ENCODE measurements at places on chromosomes 7 and 10.

DNA sequence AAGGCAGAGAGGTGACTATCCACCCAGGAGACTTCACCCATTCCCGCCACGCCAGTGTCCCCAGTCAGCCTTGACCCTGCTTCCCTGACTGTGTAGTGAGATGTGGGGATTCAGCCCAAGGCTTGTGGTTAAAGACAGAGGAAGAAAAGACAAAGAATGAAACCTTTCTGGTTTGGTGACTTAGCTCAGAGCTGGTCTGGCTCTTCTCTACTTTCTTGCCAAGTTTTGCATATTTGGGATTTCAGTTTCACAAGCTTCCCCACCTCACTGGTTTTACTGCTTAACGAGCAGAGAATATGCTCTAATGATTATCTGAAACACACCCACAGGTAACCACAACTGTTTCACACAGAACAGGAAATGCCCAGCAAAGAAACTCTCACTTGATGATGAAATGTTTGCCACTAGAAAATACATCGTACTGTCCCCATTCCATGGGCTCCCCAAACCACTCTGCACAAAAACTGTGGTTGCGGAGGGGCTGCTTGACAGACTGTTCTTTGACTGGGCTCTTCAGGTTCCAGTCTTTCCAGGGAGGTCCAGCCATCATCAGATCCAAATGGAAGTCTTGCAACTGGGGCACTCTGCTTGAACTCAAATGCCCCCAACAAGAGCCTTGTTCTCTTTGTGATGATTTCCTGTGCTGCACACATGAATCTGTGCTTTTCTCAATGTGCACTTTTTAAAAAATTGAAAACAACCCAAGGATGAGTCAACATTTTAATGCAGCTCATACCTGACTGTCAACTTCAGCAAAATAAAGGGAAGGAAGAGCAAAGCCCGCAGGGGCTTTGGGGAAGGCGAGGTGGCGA, 95.5 kb downstream of the CTBP2 start:
- no peak for DNase-seq

GRCh38 chr10:62072901-62073300, 171.4 kb downstream of the ARID5B start:
- no peak for DNase-seq

DNA sequence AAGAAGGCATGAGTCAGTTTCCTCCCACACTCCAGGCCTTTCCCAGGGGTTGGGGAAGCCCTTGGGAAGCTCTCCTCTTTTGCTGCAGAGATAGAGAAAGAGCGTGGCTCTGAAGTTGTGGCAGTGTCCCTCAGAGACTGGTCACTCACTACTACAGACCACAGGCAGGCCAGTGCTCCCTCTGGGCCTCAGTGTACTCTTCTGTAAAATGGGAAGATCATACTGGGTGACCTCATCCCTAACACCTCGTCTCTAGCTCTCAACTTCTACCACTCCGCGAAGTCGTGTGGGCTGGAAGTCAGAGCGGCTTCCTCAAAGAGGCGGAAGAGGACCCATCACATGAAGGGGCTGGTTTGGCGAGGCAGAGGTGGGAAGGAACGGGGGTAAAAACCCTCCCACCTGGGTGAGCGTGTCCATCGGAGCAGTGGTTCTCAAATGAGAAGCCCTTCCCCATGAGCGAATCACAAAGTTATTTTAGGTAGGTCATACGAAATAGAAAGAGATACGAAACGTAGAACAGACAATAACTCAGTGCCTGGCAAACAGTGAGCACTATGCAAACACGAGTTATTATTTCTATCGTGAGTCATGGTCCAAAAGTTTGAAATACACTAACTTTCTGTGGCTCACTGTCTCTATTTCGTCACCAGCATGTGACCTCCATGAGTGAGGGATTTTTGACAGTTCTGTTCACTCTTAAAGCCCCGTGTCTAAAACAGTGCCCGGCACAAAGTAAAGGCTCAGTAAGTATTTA, 32.7 kb downstream of the PRKAG2 start:
- no peak for DNase-seq

- no peak for DNase-seq
These were observed 230.8 kb upstream of the GHITM start for GRCh38 chr10:83908506-83908905.

DNA sequence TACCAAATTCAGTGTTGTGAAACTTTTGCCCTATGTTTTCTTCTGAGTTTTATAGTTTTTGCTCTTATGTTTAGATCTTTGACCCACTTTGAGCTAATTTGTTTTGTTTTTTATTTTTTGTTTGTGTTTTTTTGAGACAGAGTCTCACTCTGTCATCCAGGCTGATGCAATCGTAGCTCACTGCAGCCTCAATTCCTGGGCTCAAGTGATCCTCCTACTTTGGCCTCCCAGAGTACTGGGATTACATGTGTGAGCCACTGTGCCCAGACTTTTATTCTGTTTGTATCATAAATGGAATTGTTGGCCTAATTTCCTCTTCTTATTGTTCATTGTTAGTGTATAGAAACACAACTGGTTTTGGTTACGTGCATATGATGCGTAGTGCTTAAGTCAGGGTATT, 43.2 kb upstream of the ZMIZ2 start:
- DNase-seq = no peak

DNA sequence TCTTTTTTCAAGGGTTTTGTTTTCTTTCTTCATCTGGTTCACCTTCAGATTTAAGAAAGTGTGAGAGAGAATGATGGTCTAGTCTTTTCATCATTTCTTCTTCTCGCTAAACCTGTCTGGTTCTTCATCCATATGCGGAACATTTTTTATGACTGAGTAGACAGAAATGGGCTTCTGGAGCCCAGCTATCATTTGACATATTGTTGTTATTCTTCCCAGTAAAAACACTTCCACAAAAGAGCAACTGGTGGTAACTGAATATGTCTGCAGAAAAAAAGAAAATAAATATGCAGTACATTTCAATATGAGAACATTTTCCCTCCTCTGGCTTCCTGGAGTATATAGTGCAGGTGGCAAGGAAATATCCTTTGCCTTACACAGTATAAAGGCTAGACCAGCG, 209.5 kb downstream of the JCAD start:
- DNase-seq = no peak

DNA sequence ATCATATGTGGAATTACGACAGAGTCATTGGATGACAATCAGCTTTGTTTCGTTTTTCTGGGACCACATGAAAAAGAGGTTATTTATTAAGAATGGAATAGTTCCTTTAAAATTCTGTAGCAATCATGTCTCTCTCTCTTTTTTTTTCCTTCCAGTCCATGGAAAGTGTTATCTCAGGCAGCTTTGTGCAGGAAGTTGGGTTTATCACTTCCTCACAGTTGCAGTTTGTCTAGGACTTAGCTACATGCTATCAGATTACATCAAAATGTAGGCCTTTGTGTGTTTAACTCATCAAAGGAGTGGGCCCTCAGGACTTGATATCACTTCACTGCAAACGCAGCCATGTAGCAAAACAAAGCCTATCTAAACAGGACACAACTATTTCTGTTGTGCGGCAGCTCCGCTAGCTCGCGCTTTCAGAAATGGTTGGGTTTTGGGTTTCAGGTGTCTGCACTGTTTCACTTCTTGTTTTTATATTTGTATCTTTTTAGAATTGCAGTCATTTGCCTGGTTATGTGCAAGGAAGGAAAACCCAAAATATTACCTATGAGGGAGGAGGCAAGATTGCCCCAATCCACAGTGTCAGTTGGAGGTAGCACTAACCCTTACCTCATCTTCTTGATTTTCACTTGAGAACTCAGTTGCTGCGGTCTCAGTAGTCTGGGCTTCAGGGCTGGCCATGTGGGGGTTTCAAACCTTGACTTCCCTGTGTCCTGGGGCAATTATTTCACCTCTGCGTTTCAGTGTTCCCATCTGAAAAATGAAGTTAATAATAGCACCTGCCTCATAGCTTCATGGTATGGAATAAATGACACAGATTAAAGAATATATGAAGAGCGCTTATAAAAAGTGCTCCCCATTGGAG, 66.7 kb downstream of the HHEX start:
- peak; percentile 85 for DNase-seq

GRCh38 chr7:112383671-112384417, 66.4 kb upstream of the IFRD1 start:
- DNase-seq = no peak

DNA sequence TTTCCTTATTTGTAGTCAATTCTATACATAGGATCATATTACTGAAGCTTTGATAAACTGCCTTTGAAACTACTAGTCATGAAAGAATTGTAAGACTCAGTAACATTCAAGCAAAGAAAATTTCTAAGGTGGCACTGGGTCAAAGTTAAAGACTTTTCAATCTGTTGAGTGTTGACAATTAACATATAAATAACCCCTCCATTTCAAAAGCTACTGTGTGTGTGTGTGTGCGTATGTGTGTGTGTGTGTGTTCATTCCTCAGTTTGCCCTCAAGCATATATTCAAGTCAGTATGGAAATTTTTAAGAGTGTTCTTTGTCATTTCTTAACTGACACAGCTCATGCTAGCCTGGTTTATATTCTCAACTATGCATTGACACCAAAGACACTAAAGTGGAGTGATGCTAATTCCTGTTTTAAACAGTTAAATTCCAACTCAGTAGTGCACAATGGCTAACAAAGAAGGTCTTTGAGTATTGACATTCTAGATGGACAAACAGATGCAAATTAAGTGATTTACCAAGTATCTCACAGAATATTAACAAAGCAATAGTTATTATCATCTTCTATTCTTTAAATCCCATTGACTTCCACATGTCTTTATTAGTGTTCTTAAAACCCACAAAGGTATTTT, 314.8 kb upstream of the GRM3 start:
- DNase-seq = no peak

- DNase-seq = no peak
These were observed 56.5 kb downstream of the CCDC71L start for GRCh38 chr7:106604303-106604924.

DNA sequence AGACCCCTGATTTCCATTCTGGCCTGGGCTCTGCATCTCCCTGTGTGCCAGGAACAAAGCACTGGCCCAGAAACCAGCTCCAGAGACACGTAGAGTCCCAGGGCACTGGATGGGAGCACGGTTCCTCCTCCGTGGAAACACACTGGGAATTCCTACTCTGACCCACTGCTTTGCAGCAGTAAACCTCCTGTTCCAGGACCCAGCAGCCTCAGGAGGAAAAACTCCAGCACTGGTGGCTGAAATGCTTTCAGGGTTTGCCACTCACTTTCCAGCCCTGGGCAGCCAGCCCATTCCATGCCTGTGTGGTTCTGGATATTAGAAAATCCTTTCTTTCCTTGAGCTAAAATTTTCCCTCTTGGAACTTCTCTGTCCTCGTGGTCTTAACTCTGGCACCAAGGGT, 58.0 kb downstream of the FAM171A1 start:
- no peak for DNase-seq

DNA sequence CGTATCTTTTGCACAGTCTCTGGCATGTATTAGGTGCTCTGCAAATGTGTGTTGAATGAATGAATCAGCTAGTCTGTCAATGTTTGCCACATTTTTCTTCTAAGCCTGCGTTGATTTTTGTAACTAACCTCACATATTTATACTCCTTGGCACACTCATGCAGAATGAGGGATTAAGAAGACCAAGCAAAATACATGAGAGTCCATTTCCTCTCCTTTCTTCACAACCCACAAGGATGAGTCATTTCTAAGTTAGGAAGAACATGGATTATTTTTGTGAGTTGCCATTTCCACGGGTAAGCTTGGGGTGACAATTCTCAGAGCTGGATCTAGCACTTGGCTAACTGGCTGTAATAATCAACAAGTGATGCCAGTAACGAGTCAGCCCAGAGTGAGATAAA, 158.8 kb downstream of the TWIST1 start:
- no peak for DNase-seq

GRCh38 chr10:29553544-29554250, 81.1 kb downstream of the SVIL start:
- no peak for DNase-seq

DNA sequence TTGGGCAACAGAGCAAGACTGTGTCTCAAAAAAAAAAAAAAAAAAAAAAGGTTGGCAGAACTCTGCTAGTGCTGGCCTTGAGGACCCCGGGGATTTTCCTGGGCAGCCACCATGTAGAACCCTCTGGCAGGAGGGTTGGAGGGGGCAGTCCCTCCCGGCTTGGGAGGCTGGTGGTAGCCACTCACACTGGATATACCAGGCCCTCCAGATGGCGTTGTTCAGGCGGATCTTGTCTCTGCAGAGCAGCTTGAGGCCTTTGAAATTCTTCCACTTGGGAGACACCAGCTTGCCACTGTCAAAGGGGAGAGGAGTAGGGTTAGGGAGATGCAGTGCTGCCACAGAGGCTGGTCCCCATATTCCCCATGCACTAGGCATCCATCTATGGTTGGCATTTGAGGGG, 8.4 kb downstream of the MLXIPL start:
- DNase-seq = no peak

GRCh38 chr10:62735464-62736167, 68.9 kb upstream of the ADO start:
- peak; percentile 29 for DNase-seq

GRCh38 chr7:105715528-105715927, 134.2 kb upstream of the EFCAB10 start:
- no peak for DNase-seq

DNA sequence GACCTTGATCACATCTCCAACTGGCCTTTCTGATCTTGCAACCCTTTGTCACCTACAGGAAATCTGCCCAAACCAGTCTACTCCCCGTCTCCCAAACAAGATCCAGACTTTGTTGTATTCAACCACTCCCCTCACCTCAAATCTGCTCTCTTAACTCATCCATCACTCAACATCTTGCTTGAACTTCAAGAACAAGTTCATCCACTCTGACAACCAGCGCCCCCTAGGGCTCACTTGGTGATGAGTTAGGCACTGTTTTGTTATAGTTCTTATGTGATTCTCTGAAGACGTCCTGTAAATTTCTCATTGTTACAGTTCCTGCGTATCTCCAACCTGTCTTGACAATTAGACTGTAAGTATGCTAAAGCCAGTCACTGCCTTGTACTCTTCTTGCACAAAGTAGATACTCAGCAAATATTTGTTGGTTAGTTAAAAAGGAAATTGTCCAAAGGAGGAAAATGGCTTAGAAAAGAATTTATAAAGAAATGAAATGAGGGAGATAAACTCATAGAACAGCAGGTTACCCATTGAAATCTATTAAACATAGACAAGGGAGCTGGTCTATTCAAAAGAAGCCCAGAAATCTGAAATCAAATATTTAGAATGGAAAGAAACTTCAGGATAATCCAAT, 5.3 kb downstream of the FRMD4A start:
- DNase-seq = peak; percentile 56

GRCh38 chr7:218316-218715, 25.9 kb downstream of the FAM20C start:
- no peak for DNase-seq

- DNase-seq = peak; percentile 86
These were observed 56.8 kb downstream of the SND1 start for GRCh38 chr7:127708788-127709187.
